ENCODE measurements at places on chromosomes 6 and 20.

DNA sequence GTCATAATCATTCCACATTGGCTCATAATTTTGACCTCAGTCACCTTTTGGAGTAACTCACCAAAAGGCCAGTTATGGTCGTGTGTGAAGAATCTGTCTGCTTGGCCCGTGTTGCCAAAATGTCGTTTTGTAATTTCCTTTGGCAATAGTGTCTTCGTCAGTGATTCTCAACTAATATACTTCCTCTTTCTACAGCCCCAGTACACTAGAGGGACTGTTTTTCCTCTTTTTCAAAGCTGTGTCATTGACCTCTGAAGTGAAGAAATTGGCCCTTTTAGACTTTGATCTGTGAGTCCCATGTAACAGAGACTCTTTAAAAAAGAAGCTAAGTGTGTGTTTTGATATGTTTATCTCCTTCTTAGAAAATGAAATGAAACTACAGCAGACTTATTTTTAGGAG, 5.2 kb downstream of the FOXO3 start:
- DNase-seq, result no peak

DNA sequence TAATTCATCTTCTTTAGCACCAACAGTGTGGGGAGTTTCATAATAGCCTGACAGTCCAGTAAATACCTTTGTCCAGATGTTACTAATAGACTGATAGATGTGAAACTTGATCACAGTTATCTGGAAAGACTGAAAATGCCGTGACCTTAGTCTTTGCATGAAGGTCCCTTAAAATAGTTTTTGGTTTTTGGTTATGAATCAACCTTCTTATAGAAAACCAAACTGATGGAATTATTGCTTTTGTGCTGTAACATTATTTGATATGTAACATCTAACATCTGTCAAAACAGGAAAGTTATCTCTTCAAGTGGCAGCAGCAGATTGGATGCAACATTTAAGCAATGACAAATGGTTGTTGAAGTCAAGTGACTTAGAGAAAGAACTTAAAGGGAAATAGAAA, 190.4 kb downstream of the DOK5 start:
- DNase-seq, result no peak

- no peak for DNase-seq
Measured at GRCh38 chr6:145213614-145214013, 521.7 kb downstream of the EPM2A start.

- no peak for DNase-seq
Measured at GRCh38 chr6:84788689-84789088, 24.3 kb upstream of the TBX18 start.

GRCh38 chr6:31713991-31714684, 1.0 kb upstream of the LY6G6D start:
- peak; percentile 24 for DNase-seq

DNA sequence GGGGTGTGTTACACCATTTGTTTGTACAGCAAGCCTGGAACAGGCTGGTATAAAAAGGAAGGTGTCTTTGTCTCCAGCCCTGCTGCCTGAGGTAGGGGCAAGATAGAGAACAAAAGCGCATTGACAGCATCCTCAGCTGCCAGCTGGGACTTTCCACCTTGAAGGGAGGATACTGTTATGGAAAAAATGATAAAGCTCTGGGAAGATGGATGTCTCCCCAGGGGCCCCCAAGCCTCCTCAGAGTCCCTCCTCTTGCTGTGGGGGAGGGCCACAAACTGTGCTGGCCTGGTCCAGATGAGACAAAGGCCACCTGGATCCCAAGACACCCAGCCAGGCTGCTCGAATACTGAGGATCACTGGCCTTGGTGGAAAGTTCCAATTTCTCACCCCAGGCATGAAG, 13.0 kb downstream of the REM1 start:
- peak; percentile 27 for DNase-seq

GRCh38 chr6:136173519-136174507, 76.3 kb downstream of the MTFR2 start:
- DNase-seq, result no peak

DNA sequence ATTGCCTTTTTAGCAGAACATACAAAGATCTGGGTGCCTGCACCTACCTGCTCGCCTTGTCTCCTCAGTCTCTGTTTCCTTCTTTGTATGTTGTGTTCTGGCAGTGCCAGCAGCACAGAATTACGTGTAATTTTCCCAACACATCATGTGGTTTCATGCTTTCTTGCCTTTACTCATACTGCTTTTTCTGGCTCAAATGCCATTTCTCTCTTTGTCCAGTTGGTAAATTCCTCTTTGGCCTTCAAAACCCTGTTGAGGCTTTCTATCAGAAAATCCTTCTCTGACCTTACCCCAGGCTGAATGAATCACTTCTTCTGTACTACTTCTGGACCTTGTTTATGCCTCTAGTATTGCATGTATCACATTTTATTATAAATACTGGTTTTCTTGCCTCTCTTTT, 31.8 kb downstream of the L3MBTL3 start:
- DNase-seq, result no peak

Data from NCI-H2171 treated with DMSO at 0.1 percent for 48 hours (cell line).